HTR-8/SVneo (cell line): ENCODE measurements at places on chromosomes 5 and 9.

GRCh38 chr5:41708604-41708940 lies 161.7 kb downstream of the OXCT1 start:
- DNase-seq = no peak

DNA sequence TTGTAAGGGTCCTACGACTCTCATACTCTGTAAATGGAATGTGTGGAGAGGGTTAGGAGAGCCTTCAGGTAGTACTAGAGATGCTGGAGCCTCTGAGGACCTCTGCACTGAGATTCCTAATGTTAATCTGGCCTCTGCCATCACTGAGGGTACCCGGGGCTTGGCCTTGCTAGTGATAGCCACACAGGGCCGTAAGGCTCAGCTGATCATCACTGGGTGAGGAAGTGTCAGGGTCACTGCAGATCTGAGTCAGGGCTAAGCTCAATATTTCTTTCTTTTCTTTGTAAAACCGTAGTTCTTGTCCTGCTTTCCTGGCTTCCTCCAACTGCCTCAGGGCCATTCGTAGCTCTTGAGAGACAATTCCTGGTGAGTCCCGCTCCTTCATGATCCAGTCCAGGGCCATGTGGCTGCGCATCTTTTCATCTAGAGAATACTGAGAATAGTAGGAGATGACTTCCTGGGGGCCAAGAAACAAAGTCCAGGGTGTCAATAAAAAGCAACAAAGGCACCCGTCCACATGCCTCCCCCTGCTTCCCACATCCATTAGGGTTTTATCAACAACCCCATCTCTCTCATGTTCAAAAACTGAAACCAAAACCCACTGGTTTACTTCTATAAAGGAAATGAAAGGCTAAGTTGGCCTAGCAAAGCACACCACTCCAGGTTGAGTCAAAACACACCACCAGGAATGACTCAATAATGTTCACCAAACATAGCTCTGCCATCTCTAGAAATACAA lies 47.7 kb downstream of the LIX1 start:
- DNase-seq = no peak

GRCh38 chr5:39178861-39179260 lies 40.5 kb downstream of the FYB1 start:
- DNase-seq = no peak

GRCh38 chr5:122295138-122295537 lies 16.9 kb upstream of the SNCAIP start:
- no peak for DNase-seq

- DNase-seq = no peak
These were observed 35.0 kb upstream of the NSMF start for GRCh38 chr9:137494104-137494544.

DNA sequence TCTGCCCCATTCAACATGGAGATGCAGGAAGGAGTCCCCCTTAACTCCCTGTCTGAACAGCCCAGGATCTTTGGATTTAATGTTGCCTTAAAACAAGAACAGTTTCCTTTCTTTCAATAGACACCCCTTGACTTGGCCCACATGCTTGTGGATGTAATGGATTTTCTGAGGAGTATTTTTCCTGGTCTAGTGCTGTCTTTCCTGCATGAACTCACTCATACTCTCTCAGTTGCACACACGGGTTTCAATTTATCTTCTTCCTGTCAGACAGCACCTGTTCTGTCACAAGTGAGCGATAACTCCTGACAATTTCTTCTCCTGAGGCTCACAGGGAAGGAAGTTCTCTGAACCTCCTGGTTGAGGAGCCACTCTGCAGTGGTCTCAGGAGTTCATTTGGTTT lies 85.1 kb downstream of the ACER2 start:
- no peak for DNase-seq

DNA sequence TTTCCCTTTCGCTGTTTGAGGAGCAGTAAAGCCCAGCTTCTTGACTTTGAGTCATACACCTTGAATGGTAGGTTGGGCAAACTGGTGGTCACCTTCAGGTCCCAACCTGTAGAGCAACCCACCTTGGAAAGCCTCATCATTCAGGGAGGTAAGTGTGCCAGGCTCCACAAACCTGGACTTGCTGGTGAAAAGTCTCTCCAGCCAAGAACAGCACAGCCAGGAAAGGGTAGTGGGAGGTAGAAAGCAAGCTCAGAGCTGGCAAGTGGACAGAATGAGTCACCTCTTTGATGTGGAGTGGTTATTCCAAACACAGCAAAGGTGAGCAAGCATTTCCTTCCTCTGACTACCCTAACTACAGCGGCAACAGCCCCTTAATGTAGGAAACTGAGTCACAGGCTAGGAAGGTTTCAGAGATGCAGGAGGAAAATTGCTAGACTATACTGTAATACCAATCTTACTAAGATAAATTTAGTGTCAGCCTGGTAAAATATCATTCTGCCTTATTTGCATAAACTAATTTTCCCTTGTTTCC lies 117.5 kb upstream of the MTAP start:
- DNase-seq = no peak

- DNase-seq = no peak
These were observed 100.2 kb downstream of the DAPK1 start for GRCh38 chr9:87597710-87598443.

DNA sequence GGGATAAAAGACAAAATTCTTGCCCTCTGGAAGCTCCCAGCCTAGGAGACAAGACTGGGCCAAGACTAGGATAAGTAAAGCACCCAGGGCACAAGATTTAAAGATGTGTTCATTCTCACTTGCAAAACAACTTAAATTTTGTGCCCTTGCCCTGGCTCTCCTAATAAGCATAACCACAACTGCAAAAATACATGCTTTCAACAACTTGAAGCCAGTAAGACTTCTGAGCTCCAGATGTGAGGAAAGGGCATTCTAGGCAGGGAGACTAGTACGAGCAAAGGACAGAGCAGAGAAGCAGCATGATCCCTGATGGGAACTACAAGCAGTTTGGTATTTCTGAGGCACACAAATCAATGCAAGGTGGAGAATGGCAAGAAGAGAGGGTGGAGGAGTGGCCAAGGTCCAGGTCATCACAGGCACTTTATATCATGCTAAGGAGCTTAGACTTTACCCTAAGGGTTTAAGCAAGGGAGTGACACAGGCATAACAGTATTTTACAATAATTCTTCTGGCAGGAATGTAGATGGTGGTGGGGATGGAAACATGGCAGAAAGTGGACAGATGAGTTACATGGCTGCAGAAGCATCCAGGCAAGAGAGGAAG lies 30.1 kb upstream of the SIL1 start:
- no peak for DNase-seq

- DNase-seq = no peak
These were observed 19.7 kb upstream of the GAS1 start for GRCh38 chr9:86966852-86967511.

- no peak for DNase-seq
These were observed 1.8 kb downstream of the CDKN2B-AS1 start for GRCh38 chr9:21996438-21996837.

- DNase-seq = no peak
These were observed 10.0 kb upstream of the CNTFR start for GRCh38 chr9:34599546-34599945.

DNA sequence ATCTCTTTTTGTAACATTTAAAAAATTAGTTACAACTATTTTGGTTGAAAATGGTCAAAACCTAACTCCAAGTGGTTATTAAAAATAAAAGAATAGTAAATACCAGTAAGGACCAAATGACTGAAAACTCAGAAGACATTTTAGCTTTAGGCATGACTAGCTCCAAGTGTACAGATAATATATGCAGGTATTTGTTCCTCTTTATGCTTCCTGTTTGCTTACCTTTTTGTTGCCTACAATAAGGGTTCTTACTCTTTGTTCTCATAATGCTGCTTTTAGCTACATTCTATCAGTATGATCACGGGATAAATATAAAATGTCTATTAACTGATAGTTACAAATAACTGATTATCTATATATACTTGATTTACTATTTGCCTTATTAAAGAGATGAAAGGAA lies 259.6 kb downstream of the CDH12 start:
- no peak for DNase-seq

- DNase-seq = no peak
These were observed 119.0 kb downstream of the NR3C1 start for GRCh38 chr5:143284521-143284920.

- peak; percentile 10 for DNase-seq
These were observed 1461.4 kb upstream of the CDH9 start for GRCh38 chr5:28499766-28500290.

GRCh38 chr5:139210585-139210984 lies 12.4 kb upstream of the SIL1 start:
- DNase-seq = no peak

DNA sequence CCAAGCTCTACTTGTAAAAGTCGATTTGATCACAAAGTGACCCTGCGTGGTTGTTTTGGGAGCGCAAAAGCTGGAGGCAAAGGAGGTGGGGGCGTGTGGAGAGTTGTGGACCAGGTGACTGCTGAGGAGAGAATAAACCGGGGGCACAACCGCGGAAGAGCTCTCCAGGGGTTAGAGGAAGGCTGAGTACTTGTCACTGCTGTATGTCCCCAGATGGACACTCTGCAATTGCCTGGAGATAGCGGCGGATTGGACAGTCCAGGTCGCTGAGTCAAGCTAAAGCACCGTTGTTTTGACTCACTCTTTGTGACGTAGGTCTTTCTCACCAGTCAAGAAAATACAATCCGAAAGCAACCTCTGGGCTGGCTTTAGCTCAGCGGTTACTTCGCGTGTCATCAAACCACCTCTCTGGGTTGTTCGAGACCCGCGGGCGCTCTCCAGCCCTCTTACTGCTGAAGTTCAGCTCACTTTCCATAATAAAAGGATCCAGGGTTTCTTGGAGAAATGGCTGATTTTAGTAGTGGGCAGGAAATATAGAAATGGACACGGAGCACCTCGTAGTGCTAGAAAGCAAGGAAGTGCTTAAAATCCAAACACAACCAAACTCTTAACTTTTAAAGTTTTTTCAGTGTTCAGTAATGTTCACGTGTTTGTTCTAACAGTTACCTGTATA lies 25.7 kb downstream of the ZMAT2 start:
- DNase-seq = peak; percentile 84

DNA sequence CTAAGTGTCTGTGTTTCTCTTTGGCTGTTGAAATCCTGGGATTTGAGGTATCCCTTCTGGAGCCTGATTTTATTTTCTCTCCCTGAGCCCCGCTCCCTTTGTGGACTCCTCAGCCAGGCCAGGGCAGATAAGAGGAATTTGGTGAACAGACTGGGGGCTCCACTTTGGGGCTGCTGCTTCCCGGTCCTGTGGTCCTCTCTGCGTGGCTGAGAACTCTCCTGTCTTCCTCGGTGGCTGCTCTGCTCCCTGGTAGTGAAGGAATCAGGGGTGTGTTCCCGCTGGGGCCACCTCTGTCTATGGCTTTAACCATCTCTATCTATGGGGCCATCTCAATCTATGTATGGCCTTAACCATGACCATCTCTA lies 71.7 kb upstream of the SH3PXD2B start:
- DNase-seq = no peak

DNA sequence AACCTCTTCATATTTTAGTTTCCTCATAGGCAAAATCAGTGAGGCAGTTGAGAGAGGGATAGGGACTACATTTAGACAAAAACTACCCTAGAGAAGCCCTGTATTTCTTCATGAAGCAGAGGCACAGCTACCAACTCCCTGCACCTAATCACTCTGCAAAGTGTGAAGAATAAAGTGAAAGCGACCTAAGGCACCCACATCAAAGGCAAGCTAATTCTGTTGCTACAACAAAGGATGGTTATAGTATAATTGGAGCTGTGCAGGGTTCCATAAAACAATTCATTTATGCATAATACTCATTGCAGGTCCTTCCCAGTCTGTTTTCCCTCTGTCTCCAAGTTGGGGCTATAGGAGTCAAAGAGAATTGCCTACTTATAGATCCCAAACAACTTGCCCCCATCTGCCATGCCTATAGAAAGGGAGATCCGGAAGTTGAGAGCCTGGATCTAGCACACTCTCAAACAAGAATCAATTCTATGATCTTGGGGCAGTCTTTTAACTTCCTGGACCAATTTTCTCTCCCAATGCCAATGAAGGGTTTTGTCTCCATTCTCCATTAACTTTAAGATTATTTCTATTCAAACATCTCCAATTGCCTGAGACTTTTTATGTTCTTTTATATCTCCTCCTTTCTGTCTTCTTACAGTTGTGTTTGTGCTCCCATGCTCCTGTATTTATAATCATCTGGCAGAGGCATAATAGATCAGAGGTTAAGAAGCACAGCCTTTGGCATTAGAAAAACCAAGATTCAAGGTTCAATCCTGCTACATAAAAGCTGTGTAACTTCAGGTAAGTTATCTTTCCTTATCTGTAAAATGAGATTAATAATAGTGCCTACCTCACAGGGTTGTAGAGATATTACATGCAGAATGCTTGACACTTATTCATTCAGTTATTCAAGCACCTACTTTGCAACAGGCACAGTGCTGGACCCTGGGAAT lies 56.0 kb upstream of the PTGER4 start:
- DNase-seq = no peak

- DNase-seq = no peak
These were observed 34.6 kb upstream of the PHYKPL start for GRCh38 chr5:178267245-178267644.

GRCh38 chr5:56012281-56012963 lies 17.7 kb upstream of the IL6ST start:
- no peak for DNase-seq

DNA sequence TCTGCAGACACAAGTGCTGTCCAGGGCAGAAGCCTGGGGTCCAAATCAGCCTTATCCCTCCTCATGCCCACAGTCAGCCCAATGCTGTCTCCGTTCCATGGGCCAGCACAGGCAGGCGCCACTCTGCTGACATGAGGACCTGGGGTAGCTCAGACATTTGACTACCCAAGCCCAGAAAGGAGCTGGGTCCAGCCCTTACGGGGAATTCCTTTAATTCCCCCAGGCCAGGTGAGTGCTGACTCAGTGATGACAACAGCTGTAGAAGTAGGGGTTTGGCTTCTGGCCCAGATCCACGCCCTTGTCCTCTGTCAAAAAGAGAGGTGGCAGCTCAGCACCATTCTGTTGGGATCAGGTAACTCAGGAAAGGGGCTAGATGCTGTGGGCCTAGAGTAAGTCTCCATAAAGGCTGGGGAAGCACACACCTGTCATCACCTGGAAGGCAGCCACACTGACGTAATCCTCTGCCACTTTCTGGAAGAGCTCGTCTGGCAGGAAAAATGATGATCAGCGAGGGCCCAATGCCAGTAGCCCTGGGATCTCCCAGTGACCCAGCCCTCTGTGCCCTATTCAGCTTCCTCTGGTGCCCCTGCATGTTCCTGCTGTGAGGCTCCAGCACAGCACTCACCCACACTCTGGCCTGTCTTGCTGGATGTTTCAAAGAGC lies 1.9 kb downstream of the RAB24 start:
- no peak for DNase-seq

DNA sequence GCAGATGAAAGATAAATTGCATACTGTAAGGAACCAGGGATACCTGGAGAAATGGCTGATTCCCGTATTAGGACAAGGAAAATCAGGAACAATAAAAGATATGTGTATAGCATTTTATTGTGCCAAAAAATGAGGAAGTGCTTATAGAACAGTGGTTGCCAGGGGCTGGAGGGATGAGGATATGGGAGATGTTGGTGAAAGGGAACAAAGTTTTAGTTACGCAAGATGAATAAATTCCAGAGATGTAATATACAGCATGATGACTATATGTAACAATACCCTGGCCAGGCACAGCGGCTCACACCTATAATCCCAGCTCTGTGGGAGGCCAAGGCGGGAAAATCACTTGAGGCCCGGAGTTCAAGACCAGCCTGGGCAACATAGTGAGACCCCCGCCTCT lies 101.8 kb downstream of the CDK5RAP2 start:
- DNase-seq = no peak
